ENCODE measurements at places on chromosomes 13 and 19.
A peak's percentile ranks its signal among the peaks of the same experiment; 100 is the strongest.

DNA sequence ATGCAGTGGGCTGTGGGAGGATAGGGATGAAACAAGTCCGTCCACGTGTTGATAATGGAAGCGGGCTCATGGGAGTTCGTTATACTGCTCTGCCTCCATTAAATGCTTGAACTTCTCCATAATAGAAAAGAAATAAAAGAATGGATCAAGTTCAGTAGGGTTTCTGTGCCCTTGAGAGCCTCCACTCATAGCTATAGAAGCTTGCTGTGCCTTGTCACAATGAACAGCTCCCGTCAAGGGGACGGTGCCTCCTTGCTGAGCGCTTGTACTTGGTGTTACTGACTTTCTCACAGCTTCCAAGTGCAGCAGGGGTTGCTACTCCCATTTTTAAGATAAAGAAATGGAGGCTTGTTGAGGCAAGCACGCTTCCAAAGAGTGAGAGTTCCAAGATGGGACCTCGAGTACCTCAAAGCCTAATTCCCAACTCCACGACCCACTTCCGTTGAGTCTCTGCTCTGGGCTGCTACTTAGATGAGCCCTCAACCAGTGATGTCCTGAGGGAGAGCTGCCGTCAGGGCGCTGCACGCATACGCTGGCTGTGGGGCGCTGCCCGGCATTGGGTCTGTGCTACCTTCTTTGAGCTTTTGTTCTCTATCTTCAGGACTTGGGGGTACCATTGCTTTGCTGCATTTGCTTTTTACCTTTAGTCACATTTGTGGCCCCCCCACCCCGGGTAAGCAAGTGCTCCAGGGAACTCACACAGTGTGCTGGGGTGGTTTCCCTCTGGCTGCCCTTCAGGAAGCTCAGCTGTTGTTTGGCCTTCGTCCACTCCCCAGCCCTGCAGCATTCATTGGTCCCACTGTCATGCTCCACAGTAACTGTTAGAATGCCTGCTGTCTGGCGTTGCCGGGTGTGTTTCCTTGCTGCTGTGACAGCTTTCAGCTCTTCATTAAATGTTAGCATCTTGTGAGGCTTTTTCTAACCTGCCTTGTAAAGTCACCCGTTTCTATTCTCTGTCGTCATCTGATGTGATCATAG lies 9.5 kb downstream of the SNRNP70 start:
- no peak for DNase-seq

DNA sequence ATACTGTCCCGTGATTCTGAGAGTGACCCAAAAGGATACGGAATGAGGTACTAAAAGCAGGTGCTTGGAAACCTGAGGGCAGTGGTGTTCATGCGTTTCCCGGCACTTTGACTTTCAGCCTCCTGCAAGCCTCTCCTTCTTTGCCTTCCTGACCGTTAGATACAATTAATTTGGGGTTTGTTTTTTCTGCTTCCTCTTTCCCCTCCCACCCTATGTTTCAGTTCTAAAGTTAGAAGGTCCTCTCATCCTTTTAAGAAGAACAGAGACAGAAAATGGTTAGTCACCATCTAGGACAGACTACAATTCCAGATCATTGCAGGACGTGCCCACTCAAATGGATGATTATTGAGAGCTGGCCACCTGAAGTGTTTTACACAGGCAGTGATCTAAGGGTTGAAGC lies 1.8 kb upstream of the LILRB4 start:
- DNase-seq: no peak

DNA sequence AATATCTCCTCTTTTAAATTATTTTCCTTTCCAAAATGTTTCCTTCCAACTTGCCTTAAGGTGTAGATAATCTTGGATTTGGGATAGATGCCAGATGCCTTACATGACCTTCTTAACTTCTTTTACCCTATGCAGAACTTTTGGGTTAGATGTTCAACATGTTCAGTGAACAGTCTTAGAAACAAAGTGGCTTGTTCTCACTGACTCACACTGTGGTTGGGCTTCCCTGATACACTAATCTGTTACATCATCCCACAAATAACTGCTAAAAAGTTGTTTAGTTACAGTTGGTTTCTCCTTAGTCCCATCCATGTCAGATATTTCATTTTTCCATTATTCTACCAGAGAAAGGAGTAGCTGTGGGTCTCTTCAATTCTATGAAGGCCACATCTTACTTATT lies 2638.2 kb downstream of the PCDH9 start:
- no peak for DNase-seq

DNA sequence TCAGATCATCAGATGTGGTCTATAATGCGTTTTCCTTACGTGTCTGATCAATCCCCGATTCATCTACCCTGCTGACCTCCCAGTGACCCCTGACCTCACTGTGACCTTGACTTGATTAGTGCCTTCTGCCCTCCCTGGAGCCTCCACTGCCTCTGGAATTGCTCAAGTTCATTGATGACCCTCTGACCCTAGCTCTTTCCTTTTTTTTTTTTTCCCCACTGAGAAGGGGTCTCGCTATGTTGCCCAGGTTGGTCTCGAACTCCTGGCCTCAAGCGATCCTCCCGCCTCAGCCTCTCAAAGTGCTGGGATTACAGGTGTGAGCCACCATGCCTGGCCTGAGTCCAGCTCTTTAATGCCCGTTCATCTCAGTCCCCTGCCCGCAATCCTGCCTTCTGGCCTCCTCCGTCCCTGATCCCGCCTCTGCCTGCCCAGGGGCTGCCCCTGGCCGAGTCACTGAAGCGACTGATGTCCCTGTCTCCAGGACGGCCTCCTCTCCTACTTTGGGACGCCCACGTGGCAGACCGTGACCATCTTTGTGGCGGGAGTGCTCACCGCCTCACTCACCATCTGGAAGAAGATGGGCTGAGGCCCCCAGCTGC lies 4.0 kb upstream of the FTL start:
- no peak for DNase-seq

GRCh38 chr13:21322988-21323387 lies 136.1 kb downstream of the ZDHHC20 start:
- no peak for DNase-seq

DNA sequence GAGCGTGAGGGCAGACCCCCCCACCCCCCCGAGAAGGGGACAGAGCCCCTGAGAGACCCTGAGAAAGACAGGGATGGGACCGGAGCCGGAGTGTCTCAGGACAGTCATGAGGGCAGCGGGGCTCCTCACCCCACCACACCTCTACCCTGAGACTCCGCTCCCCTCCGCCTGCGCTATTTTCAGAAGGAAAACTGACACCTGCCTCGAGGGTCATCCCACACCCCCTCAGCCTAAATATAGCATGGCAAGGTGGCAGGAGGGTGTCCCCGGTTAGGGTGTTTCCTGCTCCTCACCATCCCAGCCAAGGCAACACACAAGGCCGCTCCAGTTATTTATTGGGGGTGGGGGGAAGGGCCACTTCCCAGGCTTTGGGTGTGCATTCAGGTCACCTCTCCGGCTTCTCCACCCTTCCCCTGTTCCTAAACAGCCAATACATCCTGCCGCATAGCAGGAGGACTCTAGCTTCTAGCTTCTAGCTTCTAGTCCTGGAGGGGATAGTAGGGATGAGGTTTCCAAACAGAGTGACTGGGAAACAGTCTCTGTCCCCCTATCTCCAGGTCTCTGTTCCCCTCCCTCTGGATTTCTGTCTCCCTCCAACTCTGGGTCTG lies 1.4 kb upstream of the NTF4 start:
- DNase-seq: no peak

DNA sequence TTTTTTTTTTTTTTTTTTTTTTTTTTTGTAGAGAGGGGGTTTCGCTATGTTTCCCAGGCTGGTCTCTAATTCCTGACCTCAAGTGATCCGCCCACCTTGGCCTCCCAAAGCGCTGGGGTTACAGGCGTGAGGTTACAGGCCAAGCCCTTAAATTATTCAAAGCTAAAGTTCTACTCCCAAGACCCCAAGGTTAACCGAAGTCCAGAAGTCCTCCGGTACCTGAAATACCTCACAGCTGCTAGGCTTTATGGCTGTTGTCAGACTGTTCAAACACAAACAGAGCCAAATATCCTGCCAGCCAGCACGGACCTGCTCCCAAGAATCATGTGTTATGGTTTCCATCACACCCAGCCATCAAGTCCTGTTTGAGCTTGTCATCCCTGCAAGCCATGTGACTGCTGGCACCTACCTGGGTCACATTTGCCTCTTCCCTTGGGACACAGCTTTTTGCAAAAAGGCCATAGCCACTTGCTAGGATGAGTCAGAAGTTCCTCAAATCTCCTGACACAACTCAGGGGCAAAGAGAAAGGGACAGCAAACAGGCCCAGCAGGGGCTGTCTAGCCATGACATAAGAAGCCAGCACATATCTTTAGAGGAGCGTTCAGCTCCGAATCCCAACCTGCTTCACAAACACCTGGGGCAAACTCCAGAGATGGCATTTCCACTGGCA lies 129.9 kb downstream of the FOXO1 start:
- no peak for DNase-seq

DNA sequence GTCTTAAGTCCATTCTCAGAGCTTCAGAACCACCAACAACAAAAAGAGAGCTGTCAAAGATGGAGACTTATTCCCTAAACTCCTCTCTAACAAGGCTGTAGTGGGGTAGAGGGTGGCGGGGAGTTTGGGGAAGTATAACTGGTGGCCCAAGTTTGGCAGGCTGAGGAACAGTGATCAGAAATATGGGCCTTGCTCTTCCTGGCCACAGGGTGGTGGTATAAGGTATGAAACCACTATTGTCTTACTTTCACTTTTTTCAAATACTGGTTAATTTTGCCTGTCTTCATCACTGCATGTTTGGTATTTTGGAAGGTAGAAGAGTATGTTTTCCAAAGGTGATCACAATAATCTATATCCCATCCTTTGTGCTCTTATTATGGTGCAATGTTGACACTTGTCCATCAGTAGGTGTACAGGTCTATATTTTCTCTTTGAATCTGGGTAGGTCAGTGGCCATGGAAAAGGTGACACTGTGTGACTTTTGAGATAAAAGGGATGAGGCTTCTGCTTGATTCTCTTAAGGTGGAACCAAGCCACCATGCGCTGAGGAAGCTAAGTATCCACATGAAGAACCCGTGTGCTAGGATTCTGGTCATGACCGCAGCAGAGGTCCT lies 23.2 kb upstream of the GPC5 start:
- DNase-seq: peak; percentile 37

Data from CD4-positive, alpha-beta T cell treated with Interleukin-4 for 1 hour (primary cell).